ENCODE measurements at places on chromosomes 2 and 18.

DNA sequence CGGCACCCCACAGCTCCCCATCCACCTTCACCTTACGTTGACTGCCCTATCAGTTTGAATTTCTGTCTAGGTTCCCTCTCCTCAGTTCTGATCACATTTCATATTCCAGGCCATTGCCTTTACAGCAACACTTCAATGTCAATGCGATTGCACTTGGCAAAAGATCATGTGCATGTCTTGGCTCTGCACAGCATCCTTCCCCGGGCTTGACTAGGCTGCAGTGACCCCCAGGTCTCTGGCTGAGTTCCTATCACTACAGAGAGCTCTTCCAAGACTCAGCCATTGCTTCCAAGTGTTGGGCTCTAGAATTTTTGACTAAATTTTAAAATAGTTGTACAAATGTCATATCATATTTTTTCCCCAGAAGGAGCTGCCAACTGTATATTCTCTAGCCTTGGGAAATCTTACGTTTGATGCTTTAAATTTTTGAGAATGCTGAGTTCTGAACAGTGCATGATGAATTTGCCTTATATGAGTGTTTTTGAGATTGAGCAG, 103.8 kb upstream of the NEDD4L start:
- no peak for DNase-seq

- no peak for DNase-seq
Observed at GRCh38 chr2:24885221-24886125, 34.6 kb downstream of the ADCY3 start.

DNA sequence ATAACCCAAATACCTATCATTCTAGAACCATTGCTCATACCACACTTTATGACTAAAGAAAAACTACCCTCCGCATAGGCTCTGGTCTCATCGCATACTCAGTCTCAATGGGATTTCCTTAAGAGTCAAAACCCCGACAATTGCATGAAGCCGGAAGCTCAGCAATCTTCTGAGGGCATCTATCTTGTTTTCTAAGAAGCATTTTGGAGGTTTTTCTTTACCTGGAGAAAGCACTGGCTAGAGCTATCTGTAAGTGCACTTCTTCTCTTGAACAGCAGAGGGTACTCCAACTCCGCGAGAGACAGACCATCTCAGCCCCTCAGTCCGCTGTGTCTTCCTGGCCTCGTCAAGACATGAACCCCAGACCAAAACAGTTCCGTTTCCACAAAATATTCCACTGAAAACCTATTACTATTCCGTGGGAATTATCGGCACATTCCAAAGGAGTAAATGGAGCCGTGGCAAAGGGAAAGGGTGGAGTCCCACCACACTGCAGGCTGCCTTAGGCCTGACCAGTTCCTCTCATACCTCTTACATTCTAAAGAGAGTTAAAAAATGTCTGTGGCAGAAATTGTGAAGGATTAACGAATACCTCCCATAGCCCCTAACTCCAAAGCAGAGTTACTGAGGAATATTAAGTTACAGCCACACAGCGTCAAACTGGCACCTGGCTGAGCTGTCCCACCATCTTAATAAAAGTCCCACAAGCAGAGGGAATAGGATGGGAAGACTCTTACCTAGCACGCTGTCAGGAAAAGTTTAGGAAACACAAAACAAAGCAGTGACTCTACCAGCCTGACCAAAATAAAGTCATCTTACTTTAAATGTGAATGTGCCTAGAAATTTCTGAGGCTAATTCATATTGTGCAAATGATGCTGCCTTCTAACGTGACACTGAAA, 325.6 kb upstream of the VRK2 start:
- peak; percentile 67 for DNase-seq

DNA sequence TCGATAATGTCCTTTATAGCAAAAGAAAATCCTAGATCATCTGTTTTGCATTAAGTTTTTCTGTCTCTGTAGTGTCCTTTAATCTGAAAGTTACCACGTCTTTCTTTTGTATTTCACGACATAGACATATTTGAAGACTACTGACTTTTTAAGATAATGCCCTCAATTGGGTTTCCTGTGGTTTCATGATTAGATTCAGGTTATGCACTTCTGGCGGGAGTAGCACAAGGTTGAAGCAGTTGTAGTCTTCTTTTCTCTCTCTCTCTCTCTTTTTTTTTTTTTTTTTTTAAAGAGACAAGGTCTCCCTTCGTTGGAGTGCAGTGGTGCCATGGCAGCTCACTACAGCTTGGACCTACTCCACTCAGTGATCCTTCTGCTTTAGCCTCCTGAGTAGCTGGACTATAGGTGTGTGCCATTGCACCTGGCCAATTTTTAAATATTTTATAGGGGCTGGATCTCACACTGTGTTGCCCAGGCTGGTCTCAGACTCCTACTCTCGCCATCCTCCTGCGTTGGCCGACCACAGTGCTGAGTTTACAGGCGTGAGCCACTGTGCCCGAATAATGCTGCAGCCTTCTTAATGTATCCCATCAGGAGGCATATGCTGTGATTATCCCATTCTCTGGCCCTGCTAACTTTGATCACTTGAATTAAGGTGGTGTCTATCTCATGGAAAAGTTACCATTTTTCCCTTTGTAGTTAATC, 3.9 kb downstream of the INPP4A start:
- no peak for DNase-seq

GRCh38 chr2:24024996-24025663, 15.2 kb downstream of the MFSD2B start:
- DNase-seq: no peak

DNA sequence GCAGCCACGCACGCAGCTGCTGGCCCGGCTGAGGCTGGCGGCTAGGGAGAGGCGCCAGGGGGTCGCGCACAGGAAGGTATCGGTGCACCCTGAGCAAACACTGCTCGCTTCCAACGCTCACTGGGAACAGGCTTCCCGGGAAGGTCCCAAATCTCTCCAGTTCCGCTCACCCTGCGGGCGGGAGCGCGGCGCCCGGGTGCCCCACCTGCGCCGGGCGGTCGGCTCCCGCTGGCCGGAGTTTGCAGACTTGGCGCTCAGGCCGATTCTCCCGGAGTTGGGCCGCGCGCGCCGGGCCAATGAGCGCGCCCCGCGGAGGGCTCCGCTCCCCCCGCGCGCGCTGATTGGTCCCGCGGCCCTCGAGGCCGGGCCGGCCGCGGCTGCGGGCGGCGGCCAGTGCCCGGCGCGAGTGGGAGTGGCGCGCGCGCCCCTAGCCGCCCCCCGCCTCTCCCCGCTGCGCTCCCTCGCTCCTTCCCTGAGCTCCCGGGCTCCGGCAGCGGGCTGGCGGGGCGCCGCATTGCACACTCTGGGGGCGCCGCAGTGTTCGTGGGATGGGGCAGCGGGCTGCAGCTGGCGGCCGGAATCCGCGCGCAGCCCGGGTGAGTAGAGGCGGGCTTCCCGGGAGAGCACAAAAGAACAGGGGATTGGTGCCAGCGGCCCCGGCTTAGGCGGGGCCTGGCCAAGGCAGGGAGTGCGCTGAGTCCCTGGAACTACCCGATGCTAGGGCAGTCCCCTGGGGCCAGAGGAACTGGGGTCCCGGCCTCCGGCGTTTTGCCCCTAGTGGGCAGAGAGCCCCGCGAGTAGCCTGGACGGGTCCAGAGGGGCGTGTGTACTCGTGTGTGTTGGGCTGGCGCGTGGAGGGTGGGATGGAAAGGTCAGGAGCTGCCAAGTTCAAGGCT, at the start of gene LYPD6:
LYPD6 (plus strand) TSS at position 461 of the 896 bp plus-strand sequence. CDS start 107,122 bp downstream, outside the sequence.
- DNase-seq: peak; percentile 63

- DNase-seq: no peak
Observed at GRCh38 chr2:23445450-23445868, 60.5 kb downstream of the KLHL29 start.

DNA sequence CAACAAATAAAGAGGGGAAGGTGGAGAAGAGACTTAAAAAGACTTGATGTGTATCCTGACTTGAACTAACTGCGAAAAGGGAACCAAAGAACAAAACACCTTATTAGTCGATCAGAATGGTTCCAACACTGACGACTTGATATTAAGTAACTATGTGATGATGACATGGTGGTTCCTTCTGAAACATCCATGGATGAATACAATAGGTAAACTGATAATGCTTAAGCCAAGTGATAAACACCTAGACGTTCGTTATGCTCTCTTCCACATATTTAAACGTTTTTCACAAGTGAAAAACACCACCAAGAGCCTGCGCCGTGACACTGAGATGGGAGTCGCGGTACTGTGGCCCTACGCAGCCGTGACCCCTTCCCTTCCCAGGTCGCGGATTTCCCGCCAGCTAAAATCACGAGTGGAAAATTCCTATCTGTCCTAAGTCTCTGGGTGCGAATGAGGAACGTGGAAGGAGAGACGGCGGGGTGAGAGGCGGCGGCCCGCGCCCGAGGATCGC, 797 bp downstream of the TTC32 start:
- peak; percentile 52 for DNase-seq

GRCh38 chr18:79394534-79395307, 1.0 kb upstream of the NFATC1 start:
- DNase-seq: no peak

Data from nucleus accumbens (tissue), 56 donors.